ENCODE measurements at places on chromosomes 1 and 21.

DNA sequence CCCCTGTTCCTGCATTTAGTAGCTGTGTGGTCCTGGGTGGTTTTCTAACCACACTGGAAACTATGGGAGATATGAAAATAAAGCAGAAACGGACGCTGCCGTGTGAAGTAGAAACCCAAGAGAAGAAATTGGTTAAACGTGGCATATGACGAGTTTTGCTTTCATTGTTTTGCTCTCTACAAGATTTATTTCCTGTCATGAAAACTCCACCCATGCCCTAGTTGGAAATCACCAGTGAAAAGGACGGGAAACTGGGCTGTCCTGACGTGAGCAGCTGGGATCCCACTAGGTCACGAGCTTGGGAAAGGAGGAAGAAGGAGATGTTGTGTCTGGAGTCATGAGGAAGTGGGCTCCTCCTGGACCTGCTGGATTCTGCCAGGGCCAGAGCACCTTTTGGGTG lies 120.8 kb upstream of the GADD45A start:
- no peak for DNase-seq

- DNase-seq = no peak
Observed at GRCh38 chr1:161549652-161550051, at the start of gene FCGR3A. FCGR3A (minus strand) TSS chr1:161549818; CDS start chr1:161549736, 82 bp downstream.

GRCh38 chr21:43981151-43981870 lies 30.8 kb upstream of the TRAPPC10 start:
- DNase-seq = no peak

GRCh38 chr1:178575611-178576361 lies 62.9 kb downstream of the TEX35 start:
- DNase-seq = no peak

GRCh38 chr1:109873278-109874175 lies 37.1 kb upstream of the CSF1 start:
- DNase-seq = no peak

DNA sequence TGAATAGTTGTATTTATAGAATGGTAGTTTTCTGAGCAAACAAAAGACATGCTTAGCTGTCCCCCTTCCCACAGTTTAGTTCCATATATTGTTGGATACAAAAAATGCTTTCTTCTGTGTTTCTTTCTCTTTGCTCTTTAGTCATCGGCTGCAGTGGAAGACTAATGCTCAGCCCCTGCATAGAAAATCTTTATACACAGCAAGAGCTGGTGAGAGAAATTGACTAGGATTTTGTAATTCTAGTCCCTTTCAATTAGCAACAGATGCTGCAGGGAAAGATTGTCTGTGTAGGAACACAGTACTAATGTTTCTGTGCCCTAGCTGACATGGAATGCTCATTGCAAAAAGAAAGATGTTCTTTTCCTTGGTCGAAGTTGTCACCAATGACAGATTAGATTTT lies 200.9 kb downstream of the RPS6KC1 start:
- DNase-seq = no peak

- peak; percentile 73 for DNase-seq
Observed at GRCh38 chr1:32754317-32755097, 51.9 kb upstream of the SYNC start.

- DNase-seq = no peak
Observed at GRCh38 chr21:41135746-41136145, 32.2 kb upstream of the BACE2 start.

DNA sequence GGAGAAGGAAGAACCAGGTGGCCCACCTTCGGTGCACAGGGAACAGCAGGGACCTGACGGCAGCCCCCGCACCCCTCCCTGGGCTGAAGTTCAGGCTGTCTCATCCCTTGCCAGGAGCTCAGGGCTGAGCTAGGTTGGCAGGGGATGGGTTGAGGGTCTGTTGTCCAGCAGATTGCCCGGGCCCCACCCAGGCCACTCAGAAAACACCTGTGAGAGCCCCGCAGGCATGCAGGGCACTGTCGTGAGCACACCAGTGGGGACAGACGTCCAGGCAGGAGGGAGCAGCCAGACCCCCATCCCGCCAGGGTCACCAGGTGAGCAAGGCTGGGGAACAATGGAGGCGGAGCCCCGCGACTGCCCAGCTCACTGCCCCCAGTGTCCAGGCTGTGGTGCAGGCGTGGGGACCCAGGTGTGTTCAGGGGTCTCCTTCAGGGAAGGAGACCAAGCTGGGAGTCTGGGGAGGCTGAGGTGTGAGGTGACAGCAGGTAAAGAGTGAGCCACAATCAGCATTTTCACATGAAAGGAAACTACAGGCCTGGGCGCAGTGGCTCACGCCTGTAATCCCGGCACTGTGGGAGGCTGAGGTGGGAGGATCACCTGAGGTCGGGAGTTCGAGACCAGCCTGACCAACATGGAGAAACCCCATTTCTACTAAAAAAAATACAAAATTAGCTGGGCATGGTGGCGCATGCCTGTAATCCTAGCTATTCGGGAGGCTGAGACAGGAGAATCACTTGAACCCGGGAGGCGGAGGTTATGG lies 9.4 kb upstream of the SAMD11 start:
- DNase-seq = no peak

- DNase-seq = no peak
Observed at GRCh38 chr1:201614262-201615015, 75.5 kb downstream of the NAV1 start.

- no peak for DNase-seq
Observed at GRCh38 chr1:93651695-93652094, 29.9 kb downstream of the BCAR3 start.

GRCh38 chr1:92951141-92951582 lies 10.1 kb downstream of the DIPK1A start:
- no peak for DNase-seq
